Right lobe of liver (tissue), 6 donors: ENCODE measurements at places on chromosomes 1 and 21.

DNA sequence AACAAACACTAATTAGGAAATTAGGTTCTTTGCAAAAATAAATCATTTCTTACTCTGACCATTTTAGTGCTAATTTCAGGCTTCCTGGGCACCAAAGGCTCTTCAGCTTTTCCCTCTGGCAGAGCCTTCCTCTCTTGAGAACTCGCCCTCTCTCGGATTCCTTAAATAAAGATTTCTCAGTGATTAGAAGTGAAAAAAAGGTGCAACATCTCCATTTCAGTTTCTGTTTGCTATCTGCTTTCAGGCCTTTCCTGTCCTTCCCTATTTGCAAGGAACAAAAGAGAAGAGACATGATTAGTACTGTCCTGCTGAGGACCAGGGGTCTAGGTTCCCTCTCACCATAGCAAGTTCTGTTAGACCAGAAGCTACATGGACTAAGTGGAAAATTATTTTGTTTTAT lies 27.8 kb upstream of the CACYBP start:
- no peak for DNase-seq

DNA sequence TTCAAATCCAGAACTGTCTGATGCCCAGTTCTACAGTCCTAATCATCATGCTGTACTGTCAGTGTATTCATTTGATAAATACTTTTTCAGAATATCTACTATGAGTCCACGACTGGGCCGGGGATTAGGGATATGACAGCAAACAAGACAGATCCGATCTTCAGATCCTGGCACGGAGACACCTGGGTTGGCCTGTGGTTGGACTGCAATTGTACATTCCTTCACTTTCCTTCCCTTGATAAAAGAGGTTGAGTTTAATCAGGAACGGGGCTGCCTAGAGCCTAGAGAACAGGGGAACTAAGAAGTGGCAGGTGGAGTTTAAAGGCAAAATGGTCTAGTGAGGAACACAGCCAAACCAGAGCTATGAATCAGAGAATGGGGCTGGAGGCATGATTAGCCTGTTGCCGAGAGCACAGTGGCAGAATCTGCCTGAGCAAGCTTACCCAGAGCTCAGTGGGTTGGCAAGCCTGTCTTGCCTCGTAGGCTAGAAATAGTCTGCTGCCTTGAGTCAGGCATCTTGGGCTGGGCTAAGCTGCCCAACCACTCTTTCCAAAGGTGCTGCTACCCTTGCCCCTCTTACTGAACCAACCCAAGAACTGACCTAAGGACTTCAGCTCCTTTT lies 38.1 kb upstream of the PTCH2 start:
- no peak for DNase-seq

- DNase-seq, result peak; percentile 78
Measured at GRCh38 chr1:64539781-64540218, 69.9 kb downstream of the CACHD1 start.

- DNase-seq, result peak; percentile 48
Measured at GRCh38 chr1:1171546-1172340, 1.9 kb upstream of the TTLL10 start.

- no peak for DNase-seq
Measured at GRCh38 chr1:21302747-21303715, 12.8 kb upstream of the ECE1 start.

DNA sequence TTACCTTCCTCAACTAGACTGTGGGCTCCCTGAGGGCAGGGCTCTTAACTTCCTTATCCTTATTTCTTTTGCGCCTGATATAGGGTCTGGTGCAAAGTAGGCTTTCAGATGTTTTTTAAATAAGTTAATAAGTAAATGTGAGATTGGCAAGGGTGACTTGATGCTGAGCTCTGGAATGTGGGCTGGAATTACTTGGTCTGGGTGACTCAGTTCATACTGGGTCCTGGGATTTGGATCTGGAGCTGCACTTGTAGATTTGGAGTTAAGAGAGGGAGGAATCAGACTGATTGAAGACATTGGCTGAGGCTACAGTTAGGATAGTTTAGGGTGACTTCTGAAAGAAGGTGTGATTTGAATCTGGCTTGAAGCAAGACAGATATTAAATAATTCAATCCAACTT lies 190.9 kb downstream of the GIPC2 start:
- no peak for DNase-seq

DNA sequence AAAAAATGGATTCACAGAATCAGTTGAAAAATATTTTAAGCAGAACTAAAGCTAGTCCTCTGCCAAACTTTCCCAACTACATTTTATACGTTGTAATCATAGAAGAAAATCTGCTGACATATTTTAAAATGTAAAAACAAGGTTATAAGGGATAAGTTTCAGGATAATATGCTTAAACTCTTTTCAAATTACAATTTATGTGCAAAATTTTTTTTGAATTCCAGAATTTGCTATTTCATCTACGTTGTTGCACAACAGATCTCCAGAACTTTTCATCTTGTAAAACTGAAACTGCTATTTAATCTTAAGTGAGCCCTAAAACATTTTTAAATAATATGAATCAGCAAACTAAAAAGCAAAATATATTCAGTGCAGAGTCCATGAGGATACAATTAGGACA lies 5.9 kb downstream of the EDEM3 start:
- no peak for DNase-seq

DNA sequence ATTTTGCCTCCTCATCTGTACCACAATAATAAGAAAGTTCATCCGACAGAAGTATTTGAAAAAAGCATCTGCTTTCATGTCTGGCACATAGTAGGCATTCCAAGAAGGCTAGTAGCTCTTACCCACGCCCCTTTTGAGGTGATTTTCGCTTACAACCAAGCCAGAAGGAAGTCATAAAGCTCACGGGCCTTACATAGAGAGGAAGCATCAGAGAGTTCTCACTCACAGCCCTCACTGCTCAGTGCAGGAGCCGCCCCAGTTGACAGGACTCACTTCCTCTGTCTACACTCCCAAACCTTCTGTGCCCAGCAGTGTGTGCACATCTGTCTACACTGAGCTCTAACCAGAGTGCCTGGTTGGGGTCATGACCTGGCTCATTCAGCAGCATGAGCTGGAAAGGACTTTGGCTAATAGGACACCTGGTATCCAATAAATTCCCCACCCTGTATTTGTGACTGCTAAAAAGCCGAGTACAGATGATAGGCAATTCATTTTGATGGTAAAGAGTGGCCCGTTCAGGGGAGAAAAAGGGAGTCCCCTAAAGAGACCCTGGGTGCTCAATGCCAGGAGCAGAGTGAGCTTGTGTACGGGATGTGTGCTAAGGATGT lies 36.8 kb upstream of the DUSP10 start:
- DNase-seq, result no peak

DNA sequence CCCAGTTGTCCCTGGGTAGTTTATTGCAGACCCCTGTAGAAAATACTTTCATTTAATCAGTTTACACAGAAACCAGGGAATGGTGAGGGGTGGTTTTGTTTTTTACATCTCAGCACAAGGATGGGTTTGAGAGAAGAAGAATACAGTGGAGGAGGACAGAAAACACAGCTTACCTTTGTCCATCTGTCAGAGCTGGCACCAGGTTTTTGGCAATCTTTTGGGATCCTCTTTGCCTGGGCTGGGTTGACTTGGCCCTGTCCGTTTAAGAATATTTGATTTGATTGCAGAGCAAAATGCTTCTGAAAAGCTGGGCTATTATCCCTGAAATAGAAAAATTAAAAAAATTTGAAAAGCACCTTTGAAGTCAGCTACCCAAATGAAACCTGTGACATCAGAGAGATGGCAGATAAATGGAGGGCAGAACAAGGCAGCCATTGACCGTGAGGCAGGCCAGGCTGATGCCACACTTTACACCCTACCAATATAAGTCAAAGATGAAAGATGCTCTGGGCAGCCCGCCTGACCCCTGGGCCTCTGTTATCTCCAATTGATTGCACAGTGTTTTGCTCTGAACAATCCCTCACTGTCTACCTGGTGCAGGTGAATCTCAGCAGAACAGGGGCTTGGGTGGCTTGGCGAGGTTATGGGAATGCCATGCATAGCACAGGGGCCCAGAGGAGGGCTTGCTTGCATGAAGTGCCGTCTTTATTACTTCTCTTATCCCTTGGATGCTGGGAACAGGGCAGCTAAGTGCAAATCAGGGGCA lies 218.8 kb downstream of the LMX1A start:
- no peak for DNase-seq

- DNase-seq, result no peak
Measured at GRCh38 chr1:83970802-83971201, 28.1 kb downstream of the TTLL7 start.

GRCh38 chr1:207405814-207406213 lies 48.3 kb upstream of the CR2 start:
- DNase-seq, result no peak

DNA sequence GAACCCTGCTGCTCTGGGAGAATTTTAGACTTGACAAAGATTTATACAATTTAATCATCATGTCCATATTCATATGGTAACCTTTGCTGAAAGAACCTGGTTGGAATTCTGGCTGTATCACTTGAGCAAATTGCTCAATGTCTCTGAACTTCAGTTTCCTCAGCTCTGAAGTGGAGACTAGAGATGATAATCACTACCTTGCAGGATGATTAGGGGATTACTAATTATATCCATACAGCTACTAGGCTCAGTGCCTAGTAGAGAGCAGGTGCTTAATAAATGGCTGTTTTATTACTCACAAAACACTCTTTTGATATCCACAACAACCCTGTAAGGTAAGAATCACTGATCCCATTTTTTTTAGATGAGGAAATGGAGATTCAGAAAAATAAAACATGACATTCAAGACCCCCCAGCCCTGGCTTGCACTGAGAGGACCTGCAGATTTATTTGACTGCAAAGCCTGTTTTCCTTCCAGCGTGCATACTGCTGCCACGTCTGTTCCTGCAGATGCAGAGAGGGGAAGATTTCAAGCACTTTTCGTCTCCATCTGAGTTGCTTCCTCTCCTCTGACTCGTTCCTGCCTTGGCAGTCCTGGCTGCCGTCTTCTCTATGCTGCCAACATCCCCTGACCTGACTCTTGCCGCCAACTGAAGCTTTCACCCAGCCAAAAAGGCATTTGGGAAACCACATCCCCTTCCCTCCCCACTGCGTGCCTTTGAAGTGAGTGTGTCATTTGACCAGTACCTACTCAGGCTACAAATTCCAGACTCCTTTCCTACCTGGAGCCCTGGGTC lies 203.0 kb downstream of the PLPP3 start:
- DNase-seq, result no peak

DNA sequence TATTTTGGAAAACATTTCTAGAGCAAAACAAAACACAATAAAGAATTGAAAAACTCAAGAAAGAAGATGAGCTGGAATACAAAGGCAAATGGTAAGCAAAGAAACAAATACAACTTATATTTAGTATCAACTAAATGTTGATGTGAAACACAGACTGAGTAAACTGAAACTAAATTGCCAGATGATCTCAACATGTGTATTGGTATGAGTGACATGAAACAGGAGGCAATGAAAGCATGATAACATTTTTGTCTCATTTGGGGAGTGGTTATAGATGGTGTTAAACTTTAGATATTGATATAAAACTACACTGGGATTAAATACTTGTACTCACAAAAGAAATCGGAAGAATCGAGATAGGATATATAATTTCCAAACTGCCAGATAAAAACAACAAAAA lies 805.6 kb upstream of the CXADR start:
- no peak for DNase-seq
